Fibroblast of villous mesenchyme (primary cell): ENCODE measurements at places on chromosomes 2 and 18. TPM values are rescaled to one million over a fixed set of nuclear protein-coding genes. Genes with fewer than 3 reads are reported as not detected.

Gene PLA2R1
- 8.4 and 13.0 TPM in 2 replicates for total RNA-seq

Gene PJVK
- total RNA-seq = 0.97 and 1.3 TPM in 2 replicates

Gene CRYBA2
- 1.3 TPM in 1 of 2 replicates, not detected in the other for total RNA-seq

Gene ATOH8
- total RNA-seq = 6.8 and 9.1 TPM in 2 replicates

Gene TXNDC9
- total RNA-seq = 86.3 and 115 TPM in 2 replicates

Gene CYP27A1
- total RNA-seq = 4.7 and 16.1 TPM in 2 replicates

Gene IL18R1
- 0.43 and 0.64 TPM in 2 replicates for total RNA-seq

Gene ITPRIPL1
- total RNA-seq = 3.2 and 5.2 TPM in 2 replicates

Gene DLX1
- not detected in 2 replicates for total RNA-seq

Gene TNFAIP6
- total RNA-seq = 13.2 and 14.2 TPM in 2 replicates

Gene NAT8
- total RNA-seq = not detected in 2 replicates

Gene AMER3
- total RNA-seq = not detected in 2 replicates

Gene EVA1A
- 44.9 and 48.3 TPM in 2 replicates for total RNA-seq

Gene MREG
- total RNA-seq = 1.3 and 4.3 TPM in 2 replicates

Gene CXCR1
- not detected in 2 replicates for total RNA-seq

Gene MAPK4
- total RNA-seq = under 0.01 TPM in 1 of 2 replicates, not detected in the other

Gene HMSD
- 1.3 TPM in 2 replicates for total RNA-seq

Gene KCNF1
- not detected in 2 replicates for total RNA-seq
